ENCODE measurements at places on chromosomes 7 and 10.

DNA sequence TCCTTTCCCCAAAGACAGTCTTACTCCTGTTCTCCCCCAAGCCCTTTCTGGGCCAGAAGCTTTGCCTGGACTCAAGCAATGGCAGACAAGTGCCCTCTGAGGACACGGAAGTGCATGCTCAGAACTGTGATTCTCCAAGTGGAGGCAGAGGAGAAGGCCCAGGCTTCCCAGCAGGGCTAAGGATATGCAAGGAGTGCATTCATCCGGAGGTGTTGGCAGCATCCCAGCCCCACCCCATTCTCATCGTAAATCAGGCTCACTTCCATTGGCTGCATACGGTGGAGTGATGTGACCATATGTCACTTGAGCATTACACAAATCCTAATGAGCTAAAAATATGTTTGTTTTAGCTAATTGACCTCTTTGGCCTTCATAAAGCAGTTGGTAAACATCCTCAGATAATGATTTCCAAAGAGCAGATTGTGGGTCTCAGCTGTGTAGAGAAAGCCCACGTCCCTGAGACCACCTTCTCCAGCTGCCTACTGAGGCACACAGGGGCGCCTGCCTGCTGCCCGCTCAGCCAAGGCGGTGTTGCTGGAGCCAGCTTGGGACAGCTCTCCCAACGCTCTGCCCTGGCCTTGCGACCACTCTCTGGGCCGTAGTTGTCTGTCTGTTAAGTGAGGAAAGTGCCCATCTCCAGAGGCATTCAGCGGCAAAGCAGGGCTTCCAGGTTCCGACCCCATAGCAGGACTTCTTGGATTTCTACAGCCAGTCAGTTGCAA, 1.4 kb upstream of the RBP3 start:
- no peak for DNase-seq

DNA sequence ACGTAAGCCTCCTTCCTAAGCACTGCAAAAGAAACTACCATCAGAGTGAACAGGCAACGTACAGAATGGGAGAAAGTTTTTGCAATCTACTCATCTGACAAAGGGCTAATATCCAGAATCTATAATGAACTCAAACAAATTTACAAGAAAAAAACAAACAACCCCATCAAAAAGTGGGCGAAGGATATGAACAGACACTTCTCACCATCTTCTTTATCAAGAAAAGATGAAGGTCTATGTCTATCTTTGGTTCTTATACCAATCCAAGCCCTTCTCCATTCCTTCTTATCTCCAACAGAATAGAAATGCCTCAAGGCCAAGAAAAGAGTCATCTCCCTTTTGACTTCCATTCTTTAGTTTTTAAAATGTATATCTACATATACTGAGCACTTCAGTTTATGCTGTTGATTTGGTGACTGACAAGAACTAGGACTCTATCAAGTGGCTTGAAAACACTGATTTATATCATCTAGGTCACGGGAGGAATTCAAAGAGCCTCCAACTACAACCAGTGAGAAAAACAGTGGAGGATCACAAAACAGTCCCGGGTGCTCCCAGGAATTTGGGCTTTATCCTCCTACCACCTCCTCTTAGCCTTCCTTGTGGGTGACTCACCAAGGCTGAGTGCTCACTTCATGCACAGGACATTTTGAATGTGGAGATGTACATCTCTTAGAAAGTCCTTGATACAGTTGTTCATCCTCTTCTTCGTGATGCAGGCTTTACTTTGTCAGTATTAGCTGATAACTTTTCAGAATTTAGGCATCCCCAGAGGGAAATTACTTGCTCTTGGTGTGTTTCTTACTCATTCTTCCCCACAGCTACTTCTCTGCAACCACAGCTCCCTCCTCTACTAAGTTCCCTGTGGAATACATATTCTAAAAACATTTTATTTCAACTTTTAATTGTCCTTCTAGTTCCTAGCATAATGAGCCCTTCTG, 15.4 kb downstream of the TAS2R41 start:
- DNase-seq = no peak

DNA sequence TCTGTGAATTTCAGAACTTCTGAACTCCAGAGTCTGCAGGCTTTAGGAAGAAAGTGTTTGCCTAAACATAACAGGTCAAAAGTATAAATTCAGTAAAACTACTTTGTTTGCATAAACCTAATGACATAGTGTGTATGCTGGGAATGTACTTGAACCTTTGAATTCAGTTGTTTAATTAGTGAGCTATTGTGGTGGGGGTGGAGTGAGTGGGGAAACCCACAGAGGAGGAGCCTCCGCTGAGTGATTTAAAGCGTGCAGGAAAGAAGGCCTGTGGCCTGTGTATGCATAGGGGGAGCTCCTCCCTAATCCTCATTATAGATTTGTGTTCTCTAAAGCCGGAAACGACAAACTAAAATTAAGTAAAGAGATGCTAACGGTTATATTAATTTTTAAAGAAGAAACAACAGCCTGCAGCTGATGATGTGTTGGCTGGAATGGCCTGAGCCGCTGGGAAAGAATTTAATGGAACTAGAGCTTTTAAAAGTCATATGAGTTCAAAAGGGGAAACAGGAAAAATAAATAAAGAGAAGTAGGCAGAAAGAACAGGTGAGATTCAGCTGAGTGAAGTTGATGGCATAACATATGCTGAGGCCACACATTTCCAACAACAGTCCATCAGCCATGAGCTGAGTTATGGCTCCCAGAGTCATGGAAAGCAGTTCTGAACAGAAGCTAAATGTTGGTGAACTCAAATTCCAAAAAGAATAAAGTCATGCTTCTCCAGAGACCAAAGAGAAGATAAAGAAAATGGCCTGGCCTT, 595.0 kb downstream of the GRM8 start:
- no peak for DNase-seq

DNA sequence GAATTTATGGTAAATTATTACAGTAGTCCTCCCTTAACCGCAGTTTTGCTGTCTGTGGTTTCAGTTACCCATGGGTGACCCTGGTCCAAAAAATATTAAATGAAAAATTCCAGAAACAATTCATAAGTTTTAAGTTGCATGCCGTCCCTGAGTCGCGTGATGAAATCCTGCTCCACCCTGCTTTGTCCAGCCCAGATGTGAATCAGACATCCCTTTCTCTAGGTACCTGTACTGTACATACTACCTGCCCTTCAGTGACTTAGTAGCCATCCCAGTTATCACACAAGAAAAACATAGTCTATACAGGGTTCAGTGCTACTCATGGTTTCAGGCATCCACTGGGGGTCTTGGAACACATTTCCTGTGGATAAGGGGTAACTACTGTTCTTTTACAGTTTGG, 20.5 kb upstream of the RHEB start:
- no peak for DNase-seq

DNA sequence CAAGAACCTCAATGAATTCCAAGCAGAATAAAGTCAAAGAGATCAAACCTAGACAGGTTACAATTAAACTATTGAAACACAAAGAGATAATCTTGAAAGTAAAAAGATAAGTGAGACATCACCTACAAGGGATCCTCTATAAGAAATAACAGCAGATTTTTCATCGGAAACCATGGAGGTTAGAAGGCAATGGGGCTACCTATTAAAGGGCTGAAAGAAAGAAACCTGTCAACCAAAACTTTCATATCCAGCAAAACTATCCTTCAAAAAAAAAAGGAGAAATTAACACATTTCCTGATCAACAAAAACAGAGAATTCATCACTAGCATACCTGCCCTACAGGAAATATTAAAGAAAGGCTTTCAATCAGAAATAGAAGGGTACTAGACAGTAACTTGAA, 244.9 kb downstream of the ARHGAP12 start:
- DNase-seq = no peak

Measured in renal cortical epithelial cell (primary cell).